ENCODE measurements at places on chromosomes 4 and X. TPM values are rescaled to one million over a fixed set of nuclear protein-coding genes. Genes with fewer than 3 reads are reported as not detected.

TDO2 gene
- total RNA-seq, result not detected

DNA sequence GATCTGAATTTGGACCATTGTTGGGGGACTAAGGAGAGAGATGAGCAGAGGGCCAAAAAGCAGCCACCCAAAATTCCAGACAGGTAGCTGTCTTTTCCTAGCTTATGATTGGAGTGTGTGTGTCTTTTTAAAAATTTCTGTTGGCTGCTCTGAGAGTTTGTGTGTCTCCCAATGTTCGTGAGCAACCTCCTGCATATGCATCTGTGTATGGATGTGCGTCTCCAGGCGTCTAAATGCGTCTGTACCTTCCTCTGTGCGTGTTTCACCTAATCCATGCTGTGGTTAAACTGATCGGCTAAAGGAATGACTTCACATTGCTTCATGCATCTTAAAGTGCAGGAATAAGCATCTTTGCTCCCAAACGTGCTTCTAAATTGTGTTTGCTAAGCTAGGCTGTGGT is 65.5 kb upstream of the LAS1L start:
- no peak for DNase-seq

DNA sequence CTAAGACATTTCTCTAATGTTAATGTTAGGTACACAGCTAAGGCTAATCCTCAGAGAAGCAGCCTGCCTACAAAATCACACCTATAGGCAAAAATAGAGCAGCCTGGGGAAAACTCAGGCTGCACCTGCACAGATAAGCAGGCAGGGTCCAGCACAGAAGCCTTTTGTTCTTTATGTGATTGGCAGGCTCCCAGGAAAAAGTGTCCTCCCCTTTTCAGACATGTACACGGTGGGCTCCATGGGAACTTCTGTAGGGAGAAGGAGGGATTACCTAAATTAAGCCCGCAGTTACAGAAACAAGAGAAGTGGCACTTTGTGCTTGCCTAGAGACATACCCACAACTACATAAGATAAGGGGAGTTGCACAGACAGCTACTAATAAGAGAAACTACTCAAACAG is 4.0 kb upstream of the HSPA4L start:
- no peak for DNase-seq

- no peak for DNase-seq
Measured at GRCh38 chr4:52410971-52411370, 248.1 kb downstream of the USP46 start.

DNA sequence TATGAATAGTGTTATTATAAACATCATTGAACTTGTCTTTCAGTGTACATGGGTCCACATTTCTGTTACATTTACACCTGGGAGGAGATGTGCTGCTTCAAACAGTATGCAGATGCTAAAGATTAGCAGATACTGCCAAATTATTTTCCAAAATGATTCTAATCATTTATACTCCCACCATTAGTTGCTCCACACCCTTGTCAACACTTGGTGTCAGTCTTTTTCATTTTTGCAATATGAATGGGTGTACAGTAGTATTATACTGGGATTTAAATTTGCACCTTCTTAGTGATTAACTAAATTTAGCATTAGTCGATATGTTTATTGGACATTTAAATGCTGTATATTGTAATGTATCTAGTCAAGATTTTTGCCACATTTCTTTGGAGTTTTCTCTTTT is 131.6 kb upstream of the GRID2 start:
- DNase-seq, result peak; percentile 4

- DNase-seq, result peak; percentile 69
Measured at GRCh38 chrX:102712216-102712966, at the start of gene GPRASP2. TSS of gene GPRASP2 (plus strand) at chrX:102712448. CDS start at chrX:102714870, 2,422 bp downstream.
